ENCODE measurements at places on chromosomes 1 and 21. TPM values are rescaled to one million over a fixed set of nuclear protein-coding genes. Genes with fewer than 3 reads are reported as not detected.
A peak's percentile ranks its signal among the peaks of the same experiment; 100 is the strongest.

- no peak for DNase-seq
Observed at GRCh38 chr1:244060686-244061085, 9.6 kb downstream of the ZBTB18 start.

- no peak for DNase-seq
Observed at GRCh38 chr1:167681451-167682098, 40.2 kb upstream of the MPZL1 start.

The RNU1-3 gene
- total RNA-seq = 3,042 TPM

- DNase-seq = no peak
Observed at GRCh38 chr1:207335695-207336363, 14.4 kb downstream of the CD55 start.

- no peak for DNase-seq
Observed at GRCh38 chr1:78436961-78437360, 53.8 kb upstream of the PTGFR start.

GRCh38 chr1:39779137-39779536 is 8.0 kb upstream of the OXCT2 start:
- DNase-seq = no peak

DNA sequence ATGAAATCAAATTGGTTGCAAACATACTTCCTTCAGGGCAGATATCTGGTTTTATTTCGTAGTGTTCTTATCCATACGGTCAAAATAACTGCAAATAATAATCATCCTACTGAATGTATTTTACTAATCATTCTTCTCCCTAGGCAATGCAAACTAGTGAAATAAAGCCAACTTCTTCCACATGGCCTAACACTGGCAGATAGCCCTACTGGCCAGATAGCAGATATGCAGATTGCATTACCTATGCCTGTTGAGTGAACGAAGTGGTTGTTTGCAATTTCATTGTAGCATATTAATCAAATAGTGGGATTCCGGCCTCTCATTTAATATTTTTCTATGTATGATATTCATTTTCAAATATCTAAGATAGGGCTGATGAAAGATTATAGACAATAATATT is 116.2 kb downstream of the CENPF start:
- DNase-seq = no peak

GRCh38 chr1:19084206-19084738 is 125.8 kb downstream of the UBR4 start:
- DNase-seq = no peak

The LAMC2 gene
- total RNA-seq = not detected

The FCAMR gene
- not detected for total RNA-seq

The SLC5A9 gene
- not detected for total RNA-seq

GRCh38 chr1:68495968-68496679 is 758 bp downstream of the DEPDC1 start:
- no peak for DNase-seq

The CCSAP gene
- 10.1 TPM for total RNA-seq

DNA sequence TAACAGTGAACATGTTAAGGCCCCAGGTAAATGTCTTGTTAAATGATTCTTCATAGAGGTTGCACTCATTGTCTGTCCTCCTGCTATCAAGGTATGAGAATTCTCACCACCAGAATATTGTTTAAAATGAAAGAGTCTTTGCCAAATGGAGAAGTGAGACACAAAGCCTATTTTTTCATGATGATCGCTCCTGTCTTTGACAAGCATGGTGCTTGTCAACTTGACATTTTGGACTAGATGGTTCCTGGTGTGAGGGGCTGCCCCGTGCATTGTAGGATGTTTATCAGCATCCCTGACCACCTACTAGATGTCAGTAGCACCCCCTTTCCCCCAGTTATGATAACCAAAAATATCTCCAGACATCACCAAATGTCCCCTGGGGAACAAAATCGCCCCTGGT is 65.6 kb downstream of the MDM4 start:
- DNase-seq = no peak

The F5 gene
- total RNA-seq = not detected

- no peak for DNase-seq
Observed at GRCh38 chr1:243712941-243713340, 137.1 kb downstream of the AKT3 start.

- DNase-seq = no peak
Observed at GRCh38 chr1:41588334-41588875, 103.9 kb upstream of the EDN2 start.

The CFHR5 gene
- total RNA-seq = not detected

- peak; percentile 31 for DNase-seq
Observed at GRCh38 chr1:54774820-54775498, 10.6 kb upstream of the PARS2 start.

The SGIP1 gene
- 5.3 TPM for total RNA-seq

GRCh38 chr1:209041927-209042326 is 541.6 kb upstream of the CAMK1G start:
- no peak for DNase-seq

DNA sequence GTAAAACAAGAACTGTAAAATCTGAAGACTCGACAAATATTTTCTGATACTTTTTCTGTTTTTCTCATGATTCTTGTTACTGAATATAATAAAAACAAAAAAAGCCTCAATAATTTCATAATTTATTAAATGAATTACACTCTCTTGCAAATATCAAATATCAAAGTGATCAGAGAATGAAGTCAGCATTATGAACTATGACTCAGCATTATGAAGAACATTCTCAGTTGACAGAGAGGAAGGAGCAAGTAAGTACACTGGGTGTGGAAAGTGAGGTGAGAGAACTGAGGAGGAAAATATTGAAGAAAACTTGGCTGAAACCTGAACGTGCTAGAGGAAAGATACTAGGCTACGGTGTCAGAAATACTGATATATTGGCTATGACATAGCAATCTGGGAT is 529.5 kb downstream of the KCNT2 start:
- DNase-seq = no peak

The MXRA8 gene
- 5.8 TPM for total RNA-seq

DNA sequence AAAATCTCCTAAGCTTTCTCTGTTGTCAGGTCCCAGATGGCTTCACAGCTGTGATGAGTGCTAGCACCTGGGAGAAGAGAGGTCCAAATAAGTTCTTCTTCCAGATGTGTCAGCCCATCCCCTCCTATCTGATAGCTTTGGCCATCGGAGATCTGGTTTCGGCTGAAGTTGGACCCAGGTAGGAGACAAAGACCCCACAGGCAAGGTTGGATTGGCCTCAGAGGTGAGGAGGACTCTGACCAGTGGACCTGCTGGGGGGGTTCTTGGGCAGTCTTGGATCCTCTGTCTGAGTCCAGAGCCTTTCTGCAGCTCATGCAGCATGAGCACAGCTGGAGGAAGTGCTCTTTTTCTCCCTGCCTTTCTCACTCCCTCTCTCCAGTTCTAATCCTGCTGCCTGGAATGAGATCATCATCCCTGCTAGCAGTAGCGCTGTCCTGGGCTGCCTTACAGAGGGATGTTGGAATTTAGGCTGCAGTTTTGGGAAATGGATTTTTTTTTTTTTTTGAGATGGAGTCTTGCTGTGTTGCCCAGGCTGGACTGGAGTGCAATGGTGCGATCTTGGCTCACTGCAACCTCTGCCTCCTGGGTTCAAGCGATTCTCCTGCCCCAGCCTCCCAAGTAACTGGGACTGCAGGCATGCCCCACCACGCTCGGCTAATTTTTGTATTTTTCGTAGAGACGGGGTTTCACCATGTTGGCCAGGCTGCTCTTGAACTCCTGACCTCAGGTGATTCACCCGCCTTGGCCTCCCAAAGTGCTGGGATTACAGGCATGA is 7.1 kb downstream of the RNPEP start:
- no peak for DNase-seq

- DNase-seq = no peak
Observed at GRCh38 chr1:155064111-155064831, 731 bp downstream of the EFNA4 start.

DNA sequence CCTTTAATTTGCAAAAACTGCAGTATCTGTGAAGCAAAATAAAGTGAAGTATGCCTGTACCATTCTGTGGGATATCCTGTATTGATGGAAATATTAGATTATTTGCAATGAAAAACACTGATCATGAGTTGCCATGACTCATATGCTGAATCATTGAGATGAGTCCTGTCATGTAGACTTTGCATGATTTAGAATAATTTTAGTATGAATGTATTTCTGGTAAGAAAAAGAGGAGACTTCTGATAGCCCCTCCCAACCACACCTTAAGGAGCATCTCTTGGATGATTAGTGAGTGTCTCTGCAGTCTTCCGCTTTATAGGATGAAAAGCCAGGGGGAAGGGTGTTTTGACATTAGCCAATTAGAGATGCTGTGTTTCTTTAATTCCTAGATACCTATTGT is 55.2 kb upstream of the PTGS2 start:
- DNase-seq = no peak

DNA sequence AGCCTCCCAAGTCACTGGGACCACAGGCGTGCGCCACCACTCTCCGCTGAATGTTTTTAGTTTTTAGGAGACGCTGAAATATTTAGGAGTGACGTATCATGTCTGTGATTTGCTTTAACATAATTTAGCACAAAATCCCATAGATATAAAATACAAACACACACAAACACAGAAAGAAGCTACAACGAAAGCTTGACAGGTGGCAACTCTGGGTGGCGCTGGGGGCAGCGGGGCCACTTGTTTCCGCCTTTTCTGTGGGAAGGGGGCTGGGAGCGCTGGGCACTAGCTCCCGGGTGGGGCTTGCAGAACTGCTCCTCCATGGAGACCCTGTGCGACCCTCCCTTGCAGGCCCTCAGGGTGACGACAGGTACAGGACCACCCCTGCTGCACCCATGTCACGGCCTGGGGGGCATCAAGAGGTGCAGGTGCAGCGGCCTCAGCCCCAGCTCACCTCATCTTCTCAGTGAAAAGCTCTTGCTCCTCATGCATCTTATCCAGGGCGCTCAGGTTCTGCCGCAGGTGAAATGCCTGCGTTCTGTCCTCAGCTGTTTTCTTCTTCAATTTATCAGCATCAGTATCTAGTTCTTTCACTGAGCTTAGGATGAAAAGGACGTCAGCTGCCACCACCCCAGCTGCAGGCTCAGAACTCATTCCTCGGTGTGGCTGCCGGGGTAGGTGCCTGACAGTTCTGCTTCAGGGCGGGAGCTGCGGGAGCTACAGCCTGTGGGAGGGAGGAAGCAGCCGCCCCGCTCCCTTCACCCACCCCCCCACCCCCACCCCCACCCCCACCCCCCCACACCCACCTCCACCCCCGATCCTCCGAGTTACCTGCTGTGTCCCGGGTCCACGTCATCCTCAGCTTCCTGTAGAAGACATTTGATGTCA is 15.3 kb downstream of the CFAP74 start:
- no peak for DNase-seq

- DNase-seq = no peak
Observed at GRCh38 chr1:99565606-99566289, 80.2 kb upstream of the PALMD start.

GRCh38 chr1:90723590-90724108 is 6.5 kb upstream of the BARHL2 start:
- no peak for DNase-seq

The LY9 gene
- not detected for total RNA-seq

The GPR37L1 gene
- 0.05 TPM for total RNA-seq

DNA sequence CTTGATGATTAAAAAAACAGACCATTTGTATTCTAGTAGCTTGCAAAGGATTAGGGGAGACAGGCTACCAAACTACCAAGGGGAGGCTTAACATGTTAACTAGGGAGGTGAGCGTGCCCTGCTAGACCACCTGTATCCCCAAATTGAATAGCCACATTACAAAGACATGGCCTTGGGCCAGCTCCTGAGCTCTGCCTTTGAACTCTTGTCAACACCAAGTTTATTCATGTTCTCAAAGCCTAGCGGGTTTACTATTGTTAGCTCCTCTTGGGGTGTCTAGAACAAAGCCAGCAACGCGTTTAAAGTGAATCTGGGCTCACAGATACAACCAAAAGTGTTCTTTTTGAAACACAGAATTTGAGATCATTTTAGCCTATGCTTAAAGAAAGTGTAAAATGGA is 36.3 kb downstream of the SMYD2 start:
- DNase-seq = no peak

The GIPC2 gene
- not detected for total RNA-seq

DNA sequence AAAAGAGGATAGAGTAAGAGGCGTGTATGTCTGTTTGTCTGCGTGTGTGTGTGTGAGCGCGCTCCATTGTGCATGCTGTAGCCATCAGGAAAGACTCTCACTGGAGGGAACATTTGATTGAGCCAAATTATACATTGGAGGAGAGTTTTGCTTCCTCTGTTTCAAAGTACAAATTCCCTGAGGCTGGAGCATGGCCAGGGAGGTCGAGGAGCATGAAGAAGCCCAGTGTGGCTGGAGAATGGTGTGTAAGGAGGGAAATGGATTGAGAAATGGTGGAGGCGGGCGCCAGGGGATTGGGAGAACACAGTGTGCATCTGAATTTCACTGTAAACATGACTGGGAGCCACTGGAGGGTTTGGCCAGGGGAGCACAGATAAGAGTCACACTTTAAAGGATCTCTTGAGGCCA is 22.1 kb upstream of the EFNA1 start:
- no peak for DNase-seq

DNA sequence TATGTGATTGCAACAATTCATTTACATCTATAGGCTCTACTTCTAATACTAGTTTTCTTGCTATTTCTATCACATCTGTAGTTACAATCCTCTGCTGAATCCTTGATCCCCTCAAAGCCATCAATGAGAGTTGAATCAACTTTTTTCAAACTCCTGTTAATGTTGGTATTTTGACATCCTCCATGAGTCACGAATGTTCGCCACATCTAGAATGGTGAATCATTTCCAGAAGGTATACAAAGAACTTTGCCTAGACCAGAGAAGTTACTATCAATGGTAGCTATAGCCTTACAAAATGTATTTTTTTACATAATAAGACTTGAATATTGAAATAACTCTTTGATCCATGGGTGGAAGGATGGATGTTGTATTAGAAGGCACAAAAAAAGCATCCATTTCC is 110.0 kb downstream of the AMY1C start:
- DNase-seq = no peak

The CCDC185 gene
- total RNA-seq = not detected

The MCOLN2 gene
- total RNA-seq = 1.0 TPM

GRCh38 chr1:44545961-44546360 is 128.3 kb downstream of the TMEM53 start:
- DNase-seq = no peak

GRCh38 chr1:1233567-1233892 is 1.5 kb downstream of the B3GALT6 start:
- DNase-seq = no peak

GRCh38 chr21:39095681-39096080 is 87.6 kb downstream of the PSMG1 start:
- DNase-seq = no peak

The BRDT gene
- not detected for total RNA-seq

GRCh38 chr21:45541221-45542039 is 810 bp downstream of the SLC19A1 start:
- no peak for DNase-seq
